Activated CD8-positive, alpha-beta T cell treated with anti-CD3 and anti-CD28 coated beads, Interleukin-2, amount 10 ng/mL, durations not matched to agents 7 days and 5 days (primary cell): ENCODE measurements at places on chromosomes 4 and X. TPM values are rescaled to one million over a fixed set of nuclear protein-coding genes. Genes with fewer than 3 reads are reported as not detected.

DNA sequence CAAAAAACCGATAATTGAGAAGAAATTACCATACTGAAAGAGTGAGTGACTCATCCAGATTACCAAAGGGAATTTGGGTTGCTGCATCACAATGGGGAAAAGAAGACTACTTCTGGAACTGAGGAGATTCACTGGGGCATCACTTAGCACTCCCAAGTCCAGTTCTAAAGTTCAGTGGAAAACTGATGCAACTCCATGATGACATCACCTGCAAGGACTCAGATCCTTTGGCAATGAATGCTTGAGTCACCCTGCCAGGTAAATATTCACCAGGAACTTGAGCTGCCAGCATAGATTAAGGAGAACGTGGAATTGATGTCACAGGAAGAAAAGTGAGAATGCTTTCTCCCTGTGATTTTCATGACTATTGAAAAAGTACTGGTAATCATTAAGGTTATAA, 32.0 kb upstream of the SMIM10L2A start:
- DNase-seq = no peak

DNA sequence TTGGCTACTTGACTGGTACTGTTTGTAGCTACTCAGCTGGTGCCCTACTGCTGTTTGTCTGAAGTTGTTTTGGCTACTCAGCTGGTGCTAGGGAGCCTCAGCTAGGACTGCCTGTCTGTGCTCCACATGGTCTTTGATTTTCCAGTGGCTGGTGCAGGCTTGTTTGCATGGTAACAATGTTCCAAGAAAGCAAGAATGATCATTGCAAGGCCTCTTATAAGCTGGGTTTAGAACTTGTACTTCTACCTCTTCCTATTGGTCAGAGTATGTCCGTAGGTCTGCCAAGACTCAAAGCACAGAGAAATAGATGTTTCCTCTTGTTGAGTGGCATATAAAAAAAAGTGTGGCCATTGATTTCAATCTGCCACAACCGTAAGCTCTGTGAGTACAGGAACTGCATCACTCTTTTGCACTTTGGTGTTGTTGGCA, 17.6 kb downstream of the NFKB1 start:
- DNase-seq = no peak

- DNase-seq = no peak
Observed at GRCh38 chrX:128739539-128739938, 687.3 kb upstream of the ACTRT1 start.

RRH gene
- 0.26 TPM for total RNA-seq

FHIP1A gene
- not detected for total RNA-seq
